DMS79 treated with DMSO at 0.1 percent for 48 hours (cell line): ENCODE measurements at places on chromosomes 16 and 17.

- no peak for DNase-seq
Observed at GRCh38 chr16:68370581-68371275, 59.9 kb downstream of the PRMT7 start.

DNA sequence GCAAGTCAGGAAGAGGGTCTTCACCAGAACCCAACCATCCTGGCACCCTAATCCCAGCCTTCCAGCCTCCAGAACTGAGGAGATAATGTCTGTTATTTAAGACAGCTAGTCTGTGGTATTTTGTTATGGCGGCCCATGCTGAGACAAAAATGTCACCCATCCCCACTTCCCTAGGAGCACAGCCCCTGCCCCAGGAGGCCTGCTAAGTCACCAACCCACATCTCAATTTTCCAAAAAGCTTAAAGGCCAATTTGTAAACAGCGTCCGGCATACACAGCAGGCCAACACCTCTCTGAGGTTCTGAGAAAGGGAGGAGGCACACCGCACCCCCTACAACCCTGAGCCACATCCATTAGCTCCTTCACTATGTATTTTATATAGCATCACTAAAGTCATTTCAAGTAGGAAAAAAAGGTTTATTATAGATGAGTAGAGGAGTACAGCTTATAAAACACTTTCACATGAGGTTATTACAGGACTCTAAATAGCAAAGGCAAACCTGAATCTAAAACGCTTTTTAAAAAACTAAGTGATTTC is 6.9 kb downstream of the TMEM170A start:
- no peak for DNase-seq

- DNase-seq, result peak; percentile 58
Observed at GRCh38 chr17:82848022-82848592, 8.3 kb upstream of the ZNF750 start.

GRCh38 chr16:700684-701584 is 4.7 kb downstream of the FBXL16 start:
- no peak for DNase-seq

DNA sequence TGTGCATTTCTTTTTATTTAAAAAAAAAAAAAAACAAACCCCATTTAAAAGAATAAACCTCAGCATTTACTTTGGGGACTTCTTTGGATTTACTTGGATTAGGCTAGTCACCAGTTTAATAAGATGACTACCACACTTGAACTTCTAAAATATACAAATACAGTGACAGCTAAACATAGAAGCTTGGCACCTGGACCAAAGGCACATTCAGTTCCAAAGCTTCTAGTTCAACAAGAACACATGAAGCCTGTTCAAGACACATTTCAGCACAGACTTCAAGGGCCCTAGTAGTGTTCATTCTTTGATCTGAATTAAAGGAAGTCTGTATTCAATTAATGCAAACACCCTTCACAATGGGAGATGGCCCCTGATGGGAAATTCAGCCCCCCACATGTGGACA is 11.6 kb upstream of the ROGDI start:
- no peak for DNase-seq

- peak; percentile 56 for DNase-seq
Observed at GRCh38 chr17:38751144-38751807, 1.3 kb upstream of the PSMB3 start.

DNA sequence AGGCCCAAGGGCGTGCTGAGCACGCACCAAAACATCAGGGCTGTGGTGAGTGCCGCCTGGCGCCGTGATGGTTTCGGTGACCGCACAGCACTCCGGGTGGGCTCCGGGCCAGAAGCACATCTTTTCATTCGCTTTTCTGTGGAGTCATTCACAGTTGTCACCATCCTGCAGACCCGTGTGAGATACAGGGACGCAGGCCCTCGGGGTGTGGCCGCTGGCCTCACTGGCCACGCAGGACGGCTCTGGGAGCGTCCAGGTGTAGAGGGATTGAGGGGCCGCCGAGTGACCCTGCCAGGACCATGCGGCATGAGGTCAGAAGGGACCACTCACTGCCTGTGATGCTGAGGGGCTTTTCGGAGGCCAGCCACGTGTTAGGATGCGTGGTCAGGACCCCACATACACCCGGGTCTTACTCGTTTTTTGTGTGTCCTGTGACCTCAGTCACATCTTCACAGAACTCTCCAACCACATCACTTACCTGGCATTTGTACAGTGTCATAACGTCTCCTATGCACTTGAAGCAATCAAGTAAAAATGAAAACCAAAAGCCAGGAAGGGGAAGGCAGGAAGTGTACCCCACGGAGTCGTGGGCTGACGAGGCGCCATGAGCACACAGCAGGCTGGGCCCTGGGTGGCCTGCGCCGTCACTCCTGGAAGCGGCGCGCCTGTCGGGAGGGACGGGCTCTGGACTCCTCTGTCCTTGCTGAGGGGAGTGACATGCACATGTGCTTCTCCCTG is 7.8 kb downstream of the ACSF3 start:
- DNase-seq, result no peak

DNA sequence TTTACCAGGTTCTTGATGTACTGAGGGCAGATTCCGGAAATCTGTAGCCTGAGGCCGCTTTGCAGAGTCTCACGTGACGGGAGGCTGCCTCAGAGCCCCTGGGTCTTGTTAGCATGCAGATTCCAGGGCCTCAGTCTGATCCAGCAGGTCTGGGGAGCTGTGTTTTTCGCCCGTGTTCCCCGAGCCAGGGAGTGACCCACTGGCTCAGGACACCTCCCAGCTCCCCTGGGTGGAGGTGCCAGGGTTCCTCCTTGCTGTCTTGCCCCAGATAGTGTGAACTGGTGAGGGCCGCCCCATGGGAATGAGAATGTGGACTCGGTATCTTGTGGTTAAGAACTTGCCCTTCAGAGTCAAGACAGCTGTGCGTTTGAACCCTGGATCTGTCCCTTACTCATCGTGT is 98.6 kb downstream of the OR1D5 start:
- no peak for DNase-seq

DNA sequence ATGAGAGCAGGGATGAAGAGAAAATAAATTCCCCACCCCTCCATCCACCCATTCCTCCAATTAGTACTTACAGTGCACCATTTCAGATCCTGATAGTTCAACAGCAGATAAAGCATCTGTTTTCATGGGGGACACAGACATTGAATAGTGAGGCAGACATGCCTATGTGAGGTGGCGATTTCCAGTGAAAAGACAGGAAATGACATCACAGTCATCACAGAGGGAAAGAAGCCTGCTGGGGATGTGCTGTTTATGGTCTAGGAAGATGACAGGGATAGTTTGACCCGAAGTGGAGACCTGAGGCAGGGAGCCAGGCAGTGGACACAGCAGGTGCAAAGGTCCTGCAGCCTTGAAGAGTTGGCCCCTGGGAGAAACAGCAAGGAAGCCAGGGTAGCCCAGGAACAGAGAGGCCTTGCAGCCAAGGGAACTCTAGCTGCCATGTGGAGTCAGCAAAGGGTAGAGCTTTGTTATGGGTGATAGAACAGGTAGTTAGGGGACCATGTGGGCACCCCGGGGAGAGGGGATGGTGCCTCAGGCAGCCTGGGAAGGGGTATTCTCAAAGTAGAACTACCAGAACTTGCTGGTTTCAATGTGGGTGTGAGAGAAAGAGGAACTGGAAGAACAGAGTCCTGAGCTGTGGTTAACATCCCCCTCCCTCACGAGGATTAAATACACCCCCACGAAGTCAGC is 256.6 kb downstream of the CPPED1 start:
- DNase-seq, result no peak

- no peak for DNase-seq
Observed at GRCh38 chr16:76653390-76654026, 376.3 kb downstream of the CNTNAP4 start.

GRCh38 chr16:67936880-67937605 is 393 bp upstream of the PSMB10 start:
- DNase-seq, result no peak

- no peak for DNase-seq
Observed at GRCh38 chr17:75592348-75593020, 4.9 kb downstream of the MYO15B start.

- no peak for DNase-seq
Observed at GRCh38 chr17:79617740-79618382, 7.0 kb upstream of the RBFOX3 start.

GRCh38 chr16:55703003-55704001 is 47.5 kb downstream of the SLC6A2 start:
- DNase-seq, result peak; percentile 33

- no peak for DNase-seq
Observed at GRCh38 chr16:50640391-50640790, 40.7 kb downstream of the SNX20 start.

- DNase-seq, result no peak
Observed at GRCh38 chr17:9350080-9350479, 225.5 kb downstream of the STX8 start.

DNA sequence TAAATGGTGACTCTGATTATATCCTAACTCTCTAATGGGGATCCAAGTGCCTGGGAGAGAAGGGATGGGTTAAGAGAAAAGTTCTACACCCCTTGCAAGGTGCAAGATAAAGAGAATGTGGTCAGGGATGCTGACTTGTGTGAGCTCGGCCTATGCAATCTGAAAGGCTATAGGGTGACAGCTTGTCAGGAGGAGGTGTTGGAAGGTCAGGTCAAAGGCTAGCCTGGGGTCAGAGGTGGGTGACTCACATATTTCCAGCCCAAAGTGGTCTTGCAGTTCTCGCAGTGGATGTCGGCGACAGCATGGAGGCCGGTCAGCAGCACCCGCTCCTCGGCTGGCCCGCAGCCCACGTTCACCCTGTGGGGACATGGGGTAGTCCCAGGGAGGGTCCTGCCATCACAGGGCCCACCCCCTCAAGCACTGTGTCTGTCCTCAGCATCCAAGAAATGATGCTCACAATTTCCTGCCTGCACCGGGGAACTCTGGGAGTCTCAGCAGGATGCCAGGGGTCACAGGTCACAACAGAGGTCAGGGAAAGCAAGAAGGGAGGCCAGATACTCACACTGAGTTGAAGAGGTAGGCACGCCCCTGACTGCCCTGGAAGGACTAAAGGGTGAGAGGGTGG is 1.4 kb downstream of the YPEL3 start:
- DNase-seq, result no peak

DNA sequence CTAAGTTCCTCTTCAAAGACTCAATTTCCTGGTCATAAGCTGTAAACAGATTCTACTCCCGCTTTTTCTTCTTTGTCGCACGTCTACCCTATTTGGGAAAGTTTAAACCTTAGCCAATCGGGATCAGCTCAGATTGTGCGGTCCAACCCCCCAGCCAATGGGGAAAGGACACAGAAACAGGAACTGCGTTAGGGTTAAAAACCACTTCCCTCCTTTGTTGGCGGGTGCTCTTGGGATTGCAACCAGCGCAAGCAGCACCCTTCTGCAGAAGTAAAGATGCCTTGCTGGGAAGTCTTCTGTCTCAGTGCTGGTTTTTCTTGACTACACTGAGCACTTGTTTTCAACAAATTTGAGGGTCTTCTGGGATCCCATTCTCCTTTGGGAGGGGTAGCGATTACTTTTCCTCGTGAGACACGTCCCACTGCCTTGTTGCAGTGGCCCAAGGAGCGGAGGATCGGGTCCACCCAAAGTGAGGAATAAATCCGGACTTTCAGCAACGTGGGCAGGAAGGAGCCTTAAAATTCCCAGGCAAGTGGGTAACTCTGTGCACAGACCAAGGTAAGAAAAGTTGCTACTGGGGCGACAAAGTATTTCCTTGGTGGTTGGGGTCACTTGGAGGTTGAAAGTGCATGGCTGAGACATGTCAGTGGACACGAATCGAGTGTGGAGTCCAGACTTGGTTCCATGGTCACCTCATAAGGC is 1.0 kb upstream of the YPEL3 start:
- DNase-seq, result no peak

- no peak for DNase-seq
Observed at GRCh38 chr17:50274897-50275221, 593 bp downstream of the TMEM92 start.

DNA sequence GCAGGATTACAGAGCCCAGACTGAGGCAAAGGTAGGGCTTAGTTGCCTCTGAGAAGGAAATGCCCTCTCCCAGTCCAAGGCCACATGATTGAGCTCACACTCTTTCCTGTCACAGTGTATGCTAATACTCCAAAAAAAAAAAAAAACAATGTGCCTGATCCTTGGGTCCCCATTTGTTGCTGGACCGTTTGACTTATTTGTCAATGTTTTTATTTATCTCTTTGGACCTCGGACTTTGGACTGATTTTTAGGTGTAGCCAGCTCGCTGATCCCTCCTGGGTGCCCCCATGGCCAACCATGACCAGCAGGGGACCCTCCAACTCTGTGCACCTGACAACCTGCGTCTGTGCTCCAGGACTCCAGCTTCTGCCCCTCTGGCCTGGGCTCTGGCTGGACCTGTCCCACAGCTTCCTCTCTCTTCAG is 622 bp upstream of the CCL16 start:
- no peak for DNase-seq

GRCh38 chr17:67824735-67825626 is at the start of gene BPTF:
TSS of gene BPTF (plus strand) at chr17:67825503. CDS start at chr17:67825725, 222 bp downstream.
- DNase-seq, result peak; percentile 39

DNA sequence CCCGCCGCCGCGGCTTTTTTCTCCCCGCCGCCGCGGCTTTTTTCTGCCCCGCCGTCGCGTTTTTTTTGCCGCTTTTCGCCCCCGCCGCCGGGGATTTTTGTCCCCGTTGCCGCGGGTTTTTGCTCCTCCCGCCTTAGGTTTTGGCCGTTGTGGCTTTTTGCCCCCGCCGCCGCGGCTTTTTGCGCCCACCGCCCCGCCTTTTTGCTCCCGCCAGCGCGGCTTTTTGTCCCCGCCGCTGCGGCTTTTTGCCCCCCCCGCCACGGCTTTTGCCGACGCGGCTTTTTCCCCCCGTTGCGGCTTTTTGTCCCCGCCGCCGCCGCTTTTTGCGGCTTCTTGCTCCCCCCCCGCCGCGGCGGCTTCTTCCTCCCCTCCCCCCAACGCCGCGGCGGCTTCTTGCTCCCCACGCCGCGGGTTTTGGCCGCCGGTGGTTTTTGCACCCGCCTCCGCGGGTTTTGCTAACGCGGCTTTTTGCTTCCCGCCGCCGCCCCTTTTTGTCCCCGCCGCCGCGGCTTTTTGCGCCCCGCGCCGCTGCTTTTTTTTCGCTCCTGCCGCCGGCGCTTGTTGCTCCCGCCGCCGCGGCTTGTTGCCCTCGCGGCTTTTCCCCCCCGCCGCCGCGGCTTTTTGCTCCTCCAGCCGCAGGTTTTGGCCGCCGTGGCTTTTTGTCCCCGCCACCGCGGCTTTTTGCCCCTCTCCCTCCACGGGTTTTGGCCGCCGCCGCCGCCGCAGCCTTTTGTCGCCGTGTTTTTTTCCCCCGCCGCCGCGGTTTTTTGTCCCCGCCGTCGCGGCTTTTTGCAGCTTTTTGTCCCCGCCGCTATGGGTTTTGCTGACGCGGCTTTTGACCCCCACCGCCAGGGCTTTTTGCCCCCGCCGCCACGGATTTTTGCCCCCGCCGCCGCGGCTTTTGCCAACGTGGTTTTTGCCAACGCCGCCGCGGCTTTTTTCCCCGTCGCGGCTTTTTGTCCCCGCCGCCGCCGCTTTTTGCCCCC is 150.3 kb downstream of the KCNJ18 start:
- DNase-seq, result no peak

- DNase-seq, result no peak
Observed at GRCh38 chr17:46813920-46814319, 4.6 kb downstream of the WNT3 start.

DNA sequence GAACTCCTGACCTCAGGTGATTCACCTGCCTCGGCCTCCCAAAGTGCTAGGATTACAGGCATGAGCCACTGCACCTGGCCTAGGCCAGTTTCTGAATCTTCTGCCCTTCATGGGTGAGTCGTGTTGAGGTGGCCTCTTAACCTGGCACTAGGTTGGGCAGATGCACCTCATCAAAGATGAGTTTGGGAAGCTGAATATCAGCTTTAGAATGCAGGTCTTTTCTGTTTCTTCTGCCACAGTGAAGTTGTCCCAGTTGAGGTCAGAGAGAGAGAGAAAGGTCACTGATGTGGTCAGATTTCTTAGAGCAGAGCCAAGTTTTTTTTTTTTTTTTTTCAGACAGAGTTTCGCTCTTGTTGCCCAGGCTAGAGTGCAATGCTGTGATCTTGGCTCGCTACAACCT is 111.3 kb upstream of the WSCD1 start:
- no peak for DNase-seq
